Activated naive CD4-positive, alpha-beta T cell treated with anti-CD3 and anti-CD28 coated beads, Interleukin-2, amount 50 U/mL, for 16 hours (primary cell): ENCODE measurements at places on chromosomes 3 and 15.

- DNase-seq: no peak
Observed at GRCh38 chr15:65312400-65312916, 8.0 kb downstream of the RNU5B-1 start.

DNA sequence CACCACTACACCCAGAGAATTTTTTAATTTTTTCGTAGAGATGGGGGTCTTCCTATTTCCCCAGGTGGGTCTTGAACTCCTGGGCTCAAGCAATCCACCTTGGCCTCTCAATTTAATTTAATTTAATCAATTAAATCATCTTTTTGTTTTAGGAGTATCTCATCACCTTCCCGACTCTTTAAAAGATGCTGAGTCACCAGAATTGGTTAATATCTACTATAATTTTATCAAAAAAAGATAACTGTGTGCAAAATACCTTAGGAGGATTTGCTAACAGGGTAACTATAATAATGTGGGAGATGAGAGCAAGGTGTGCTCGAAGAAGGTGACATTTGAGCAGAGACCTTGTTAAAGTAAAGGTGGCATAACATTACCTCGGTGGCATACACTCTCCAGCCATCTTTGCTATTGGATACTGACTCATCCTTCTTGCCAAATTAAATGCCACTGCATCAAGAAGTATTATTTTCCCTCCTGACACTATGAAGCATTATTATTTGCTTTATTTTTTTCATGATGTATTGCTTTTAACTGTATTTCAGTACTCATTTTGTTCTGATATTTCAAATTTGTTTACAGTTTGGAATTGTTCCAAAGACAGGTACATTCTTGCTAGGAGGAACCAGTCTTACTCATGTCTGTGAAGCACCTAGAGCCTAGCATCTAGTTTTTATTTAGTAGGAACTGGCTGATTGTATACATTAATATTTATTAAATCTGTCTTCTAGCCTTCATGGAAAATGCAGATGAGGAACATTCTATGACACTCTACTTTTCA lies 200.7 kb downstream of the MBNL1 start:
- DNase-seq: no peak

GRCh38 chr15:91302588-91303439 lies 202.8 kb downstream of the SV2B start:
- no peak for DNase-seq

DNA sequence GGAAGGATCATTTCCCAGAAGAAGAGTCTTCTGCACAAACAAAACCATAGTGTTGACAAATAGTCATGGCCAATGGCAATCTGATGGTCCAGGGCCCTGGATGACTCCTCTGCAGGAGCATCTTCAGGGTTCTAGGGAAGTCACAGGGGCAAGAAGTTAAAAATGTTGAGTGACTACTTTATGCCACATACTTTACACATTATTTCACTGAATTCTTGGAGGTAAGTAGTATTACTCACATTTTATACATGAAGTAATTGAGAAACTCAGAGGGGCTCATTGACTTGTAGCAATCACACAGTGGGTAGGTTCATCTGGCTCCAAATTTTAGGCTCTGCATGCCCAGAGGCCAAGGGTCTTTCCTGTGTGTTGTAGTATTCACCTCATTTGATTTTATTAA lies 430.2 kb upstream of the MCTP2 start:
- DNase-seq: no peak

GRCh38 chr3:150747886-150748683 lies 14.9 kb downstream of the SIAH2 start:
- no peak for DNase-seq

GRCh38 chr3:59302442-59302841 lies 252.6 kb upstream of the CFAP20DC start:
- DNase-seq: no peak

GRCh38 chr15:86877171-86877631 lies 797.5 kb downstream of the AGBL1 start:
- no peak for DNase-seq

DNA sequence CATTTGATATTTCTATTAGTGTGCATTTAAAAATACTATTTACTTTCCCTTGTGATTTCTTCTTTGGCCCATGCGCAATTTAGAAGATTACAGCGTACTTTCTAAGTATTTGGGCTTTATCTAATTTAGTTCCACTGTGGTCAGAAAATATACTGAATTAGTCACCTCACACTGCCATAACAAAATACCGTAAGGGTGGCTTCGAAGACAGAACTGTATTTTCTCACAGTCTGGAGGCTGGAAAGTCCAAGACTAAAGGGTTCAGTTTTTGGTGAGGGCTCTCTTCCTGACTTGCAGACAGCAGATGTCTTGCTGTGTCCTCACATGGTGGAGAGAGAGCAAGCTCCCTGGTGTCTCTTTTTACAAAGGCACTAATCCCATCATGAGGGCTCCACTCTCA lies 286.2 kb downstream of the ADAMTSL3 start:
- DNase-seq: no peak

GRCh38 chr3:65551945-65552344 lies 486.8 kb downstream of the MAGI1 start:
- DNase-seq: no peak

- no peak for DNase-seq
Observed at GRCh38 chr3:14806641-14807263, 12.0 kb upstream of the FGD5 start.

DNA sequence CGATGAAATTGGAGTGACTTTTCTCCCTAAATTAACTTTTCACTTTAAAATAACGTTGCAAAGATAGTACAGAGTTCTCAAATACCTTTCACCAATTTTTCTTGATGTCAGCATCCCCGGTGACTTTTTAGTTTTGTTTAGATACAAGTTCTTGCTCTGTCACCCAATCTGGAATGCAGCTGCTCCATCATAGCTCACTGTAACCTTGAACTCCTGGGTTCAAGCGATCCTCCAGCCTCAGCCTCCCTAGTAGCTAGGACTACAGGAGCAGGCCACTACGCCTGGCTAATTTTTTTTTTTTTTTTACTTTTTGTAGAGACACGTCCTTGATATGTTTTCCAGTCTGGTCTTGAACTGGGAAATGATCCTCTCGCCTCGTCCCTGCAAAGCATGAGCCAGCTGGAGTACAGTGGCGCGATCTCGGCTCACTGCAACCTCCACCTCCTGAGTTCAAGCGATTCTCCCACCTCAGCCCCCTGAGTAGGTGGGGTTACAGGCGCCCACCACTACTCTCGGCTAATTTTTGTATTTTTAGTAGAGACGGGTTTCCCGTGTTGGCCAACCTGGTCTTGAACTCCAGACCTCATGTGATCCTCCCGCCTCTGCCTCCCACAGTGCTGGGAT lies 747 bp downstream of the NSUN3 start:
- DNase-seq: no peak

DNA sequence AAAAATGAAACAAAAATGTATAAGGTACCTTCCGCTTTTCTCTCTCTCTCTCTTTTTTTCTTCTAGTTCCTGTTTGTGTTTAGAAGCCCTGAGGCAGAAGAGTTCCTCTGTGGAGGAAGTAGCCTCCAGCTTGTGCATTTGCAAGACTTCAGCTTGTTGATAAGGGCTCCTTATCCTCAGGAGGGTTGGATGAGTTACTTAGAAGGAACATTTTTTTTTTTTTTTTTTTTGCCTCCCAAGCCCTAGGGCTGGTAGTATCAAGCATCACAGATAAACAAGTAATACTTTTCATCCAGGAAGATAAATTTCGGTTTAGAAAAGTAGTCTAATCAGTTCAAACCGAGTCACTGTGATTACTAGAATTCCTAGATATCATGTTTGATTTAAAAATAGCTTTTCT lies 91.0 kb upstream of the CBLB start:
- DNase-seq: no peak

DNA sequence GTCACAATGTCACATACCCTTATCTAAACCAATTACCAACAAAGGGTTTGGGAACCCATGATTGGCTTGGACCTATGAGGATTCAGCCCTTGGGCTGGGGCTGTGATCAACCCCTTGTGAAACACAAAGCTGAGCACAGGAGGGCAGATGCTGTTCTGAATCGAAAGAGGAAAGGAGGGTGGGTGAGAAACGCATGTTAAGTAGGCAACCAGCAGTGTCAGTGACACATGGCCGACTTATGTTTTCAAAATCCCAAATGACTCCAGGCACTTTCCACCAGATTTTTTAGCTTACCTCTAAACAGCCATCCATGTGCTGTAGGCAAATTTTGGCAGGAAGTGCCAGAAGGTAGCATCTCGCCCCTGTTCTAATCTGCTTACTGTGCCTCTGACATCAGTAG lies 34.1 kb upstream of the KLHL25 start:
- DNase-seq: no peak

GRCh38 chr15:43985976-43986680 lies 159.3 kb downstream of the WDR76 start:
- DNase-seq: no peak

DNA sequence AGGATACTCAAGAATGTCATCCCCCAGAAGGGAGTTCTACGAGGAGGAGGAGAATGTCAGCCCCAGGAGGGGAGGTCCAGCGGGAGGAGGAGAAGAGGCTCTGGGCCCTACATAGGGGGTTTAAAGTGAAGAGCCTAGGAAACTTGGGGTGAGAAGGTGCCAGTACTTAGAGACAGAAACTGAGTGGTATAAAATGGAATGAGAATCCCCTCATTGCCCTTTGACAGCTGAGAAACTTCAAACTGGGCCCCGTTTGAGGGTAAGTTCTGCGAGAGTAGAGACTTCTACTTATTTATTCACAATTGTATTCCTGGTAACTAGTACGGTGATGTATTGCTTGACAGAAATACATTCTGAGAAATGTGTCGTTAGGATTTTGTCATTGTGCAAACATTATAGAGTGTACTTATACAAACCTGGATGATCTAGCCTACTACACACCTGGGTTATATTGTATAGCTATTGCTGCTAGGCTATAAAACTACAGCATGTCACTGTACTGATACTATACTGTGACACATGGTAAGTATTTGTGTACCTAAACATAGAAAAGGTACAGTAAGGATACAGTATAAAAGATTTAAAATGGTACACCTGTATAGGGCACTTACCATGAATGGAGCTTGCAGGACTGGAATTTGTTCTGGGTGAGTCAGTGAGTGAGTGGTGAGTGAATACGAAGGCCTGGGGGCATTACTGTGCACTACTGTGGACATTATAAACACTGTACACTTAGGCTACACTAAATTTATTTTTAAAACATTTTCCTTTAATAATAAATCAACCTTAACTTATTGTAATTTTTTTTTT lies 62.0 kb downstream of the TSC22D2 start:
- no peak for DNase-seq

DNA sequence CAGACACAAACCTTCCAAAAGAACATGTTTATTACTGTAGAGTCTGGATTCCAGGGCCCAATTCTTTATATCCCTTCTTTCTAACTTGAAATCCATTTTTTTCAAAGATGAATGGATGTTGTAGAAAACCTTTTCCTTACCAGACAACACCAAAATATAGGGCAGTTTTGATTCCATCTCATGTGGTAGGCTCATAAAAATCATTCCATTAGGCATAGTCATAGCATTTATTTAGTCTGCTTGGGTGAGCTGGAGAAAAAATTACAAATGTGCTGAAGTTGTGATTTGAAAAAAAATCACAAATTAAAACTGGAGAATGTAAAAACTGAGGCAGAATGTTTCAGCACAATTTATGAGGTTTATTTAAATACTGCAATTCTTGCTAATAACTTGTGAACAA lies 199.3 kb upstream of the TBC1D5 start:
- DNase-seq: no peak

DNA sequence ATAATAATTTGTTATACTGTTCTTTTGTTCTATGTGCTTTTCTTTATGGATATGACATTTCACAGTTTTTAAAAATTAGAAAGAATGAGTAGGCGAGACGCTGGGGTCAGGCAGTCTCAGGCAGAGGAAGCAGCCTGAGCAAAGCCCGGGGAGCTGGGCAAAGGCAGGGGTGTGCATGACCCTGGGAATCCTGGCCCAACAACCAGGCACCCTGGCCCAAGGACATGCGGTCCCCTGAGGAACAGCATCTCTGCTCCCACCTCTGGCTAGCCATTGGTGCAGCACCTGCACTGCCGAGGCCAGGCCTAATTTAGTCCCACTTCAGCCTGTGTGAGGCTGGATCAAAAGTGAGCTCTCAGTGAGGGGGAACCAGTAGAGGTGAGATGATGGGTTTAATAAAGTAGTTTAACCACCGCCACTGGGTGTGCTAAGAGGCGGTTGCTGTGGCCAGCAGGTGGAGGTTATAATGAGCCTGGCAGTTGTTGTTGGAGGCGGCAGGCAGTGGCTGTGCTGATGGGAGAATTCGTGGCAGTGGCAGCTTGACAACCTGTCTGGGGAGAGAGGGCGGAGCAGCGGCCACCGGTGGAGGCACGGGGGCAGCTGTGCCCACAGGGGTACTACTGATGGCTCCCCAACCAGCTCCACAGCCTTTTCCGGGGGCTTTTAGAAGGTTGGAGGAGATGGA lies 41.5 kb downstream of the PRKCD start:
- no peak for DNase-seq

- no peak for DNase-seq
Observed at GRCh38 chr15:77333166-77333565, 86.7 kb downstream of the PEAK1 start.

- DNase-seq: peak; percentile 76
Observed at GRCh38 chr3:70550723-70551319, 238.4 kb upstream of the MDFIC2 start.

GRCh38 chr3:182369861-182370260 lies 423.4 kb upstream of the ATP11B start:
- DNase-seq: no peak

DNA sequence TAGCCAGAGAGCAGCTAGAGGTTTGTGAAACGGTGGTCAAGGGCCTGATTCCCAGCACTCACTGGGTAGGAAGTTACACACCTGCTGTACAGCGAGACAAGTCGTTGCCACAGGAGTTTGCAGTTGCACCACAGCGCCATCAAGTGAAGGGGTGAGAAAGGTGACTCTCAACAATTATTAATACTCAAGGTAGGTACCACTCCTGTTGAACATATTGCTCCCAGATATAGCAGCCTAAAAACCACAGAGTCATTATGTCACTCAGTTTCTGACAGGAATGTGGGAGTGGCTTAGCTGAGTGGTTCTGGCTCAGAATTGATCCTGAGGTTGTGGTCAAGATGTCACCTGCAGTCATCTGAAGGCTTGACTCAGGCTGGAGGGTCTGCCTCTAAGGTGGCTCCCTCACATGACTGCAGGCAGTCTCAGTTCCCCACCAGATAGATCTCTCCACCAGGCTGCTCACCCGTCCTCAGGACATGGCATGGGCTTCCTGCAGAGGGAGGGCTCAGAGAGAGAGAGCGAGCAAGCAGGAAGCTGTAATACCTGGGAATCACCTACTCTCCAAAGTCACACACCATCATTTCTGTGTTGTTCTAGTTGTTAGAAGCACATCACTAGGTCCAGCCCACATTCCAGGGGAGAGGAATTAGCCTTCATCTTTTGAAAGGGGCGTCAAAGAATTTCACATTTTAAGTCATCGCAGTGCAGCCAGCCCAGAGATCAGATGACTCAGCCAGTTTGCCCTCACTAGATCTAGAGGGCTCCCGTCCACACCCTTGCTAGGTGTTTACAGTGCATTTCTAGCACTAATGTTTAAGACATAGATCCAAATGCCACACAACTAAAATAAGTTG lies 17.0 kb upstream of the ANO10 start:
- DNase-seq: peak; percentile 26

DNA sequence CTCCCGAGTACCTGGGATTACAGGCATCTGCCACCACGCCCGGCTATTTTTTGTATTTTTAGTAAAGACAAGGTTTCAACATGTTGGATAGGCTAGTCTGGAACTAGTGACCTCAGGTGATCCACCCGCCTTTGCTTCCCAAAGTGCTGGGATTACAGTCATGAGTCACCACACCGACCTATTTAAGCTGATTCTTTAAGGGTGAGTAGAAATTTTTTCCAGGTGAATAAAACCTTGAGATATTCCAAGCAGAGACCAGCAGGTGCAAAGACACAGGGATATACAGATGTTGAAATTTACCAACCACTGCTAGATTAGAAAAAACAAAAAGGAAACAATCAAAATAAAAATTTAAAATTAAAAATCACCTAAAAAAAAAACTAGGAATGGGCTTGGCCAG lies 74.4 kb upstream of the CHRNB4 start:
- DNase-seq: no peak
